ENCODE measurements at places on chromosomes 3 and 15.

DNA sequence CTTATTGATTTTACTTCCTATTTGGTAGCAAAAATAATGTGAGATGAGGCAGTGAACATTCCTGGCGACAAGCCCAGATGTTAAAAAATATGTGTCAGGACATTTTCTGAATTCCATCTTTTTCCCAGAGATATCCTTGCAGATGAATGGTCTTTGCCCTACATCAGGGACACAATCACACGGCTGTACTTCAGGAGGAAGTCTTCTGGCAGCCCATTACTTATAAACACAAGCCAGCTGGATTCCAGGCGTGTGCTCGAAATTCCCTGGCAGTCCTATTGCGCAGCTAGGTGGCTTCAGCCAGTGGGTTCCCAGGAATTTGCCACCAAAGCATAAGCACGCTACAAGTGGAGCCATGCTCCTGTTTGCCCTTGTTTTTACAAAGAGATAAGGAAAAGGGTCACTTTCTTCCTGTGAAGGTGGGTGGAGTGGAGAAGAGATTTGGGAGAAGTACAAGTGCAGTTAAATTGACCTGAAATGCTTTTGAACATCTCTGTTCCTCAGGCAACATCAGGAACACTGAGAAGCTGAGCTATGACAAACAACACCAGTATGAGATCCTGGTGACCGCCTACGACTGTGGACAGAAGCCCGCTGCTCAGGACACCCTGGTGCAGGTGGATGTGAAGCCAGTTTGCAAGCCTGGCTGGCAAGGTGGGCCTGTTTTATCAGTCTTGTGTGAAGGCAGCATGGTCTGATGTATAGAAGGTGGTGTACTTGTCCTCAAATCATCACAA is 257.1 kb upstream of the TRIM42 start:
- DNase-seq: no peak

GRCh38 chr3:87145553-87145952 is 81.6 kb upstream of the CHMP2B start:
- no peak for DNase-seq

DNA sequence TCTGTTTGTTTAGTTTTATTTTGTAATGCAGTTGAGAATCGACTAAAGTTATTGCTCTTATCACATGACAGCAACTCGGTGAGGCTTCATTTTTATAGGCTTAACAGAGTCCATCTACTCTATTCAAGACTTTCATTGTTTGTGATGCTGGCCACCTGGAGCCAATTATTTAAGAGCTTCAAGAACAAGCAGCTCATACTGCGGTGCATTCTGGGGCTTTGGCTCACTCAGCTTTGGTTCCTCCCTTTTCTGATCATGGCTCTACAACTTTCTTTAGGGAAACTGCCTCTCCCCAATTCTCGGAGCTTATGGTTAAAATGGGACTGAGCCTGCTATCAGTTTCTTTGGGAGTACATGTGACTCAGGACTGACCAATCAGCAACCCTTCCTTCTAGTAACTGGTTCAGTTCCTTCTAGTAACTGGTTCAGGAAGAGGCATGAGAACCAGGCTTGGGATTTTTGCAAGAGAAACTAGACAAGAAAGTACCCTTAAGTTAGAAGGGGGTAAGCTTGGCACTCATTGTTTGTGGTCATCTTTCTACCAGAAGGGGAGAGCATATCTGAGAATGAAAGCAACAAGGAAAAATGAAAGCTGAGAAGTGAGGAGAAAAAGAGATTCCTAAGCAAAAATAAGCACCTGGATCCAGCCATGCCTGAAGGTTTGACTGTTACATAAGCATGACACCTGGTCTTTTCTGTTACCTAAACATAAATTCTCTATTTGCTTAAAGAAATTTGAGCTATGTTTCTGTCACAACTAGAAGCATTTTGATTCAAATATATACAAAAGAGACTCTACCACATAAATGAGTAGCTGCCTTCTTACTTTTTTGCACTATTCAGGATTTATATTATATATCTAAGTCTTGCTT is 24.1 kb upstream of the ARHGEF3 start:
- DNase-seq: no peak

GRCh38 chr3:167032267-167032876 is 347.7 kb downstream of the ZBBX start:
- DNase-seq: no peak

DNA sequence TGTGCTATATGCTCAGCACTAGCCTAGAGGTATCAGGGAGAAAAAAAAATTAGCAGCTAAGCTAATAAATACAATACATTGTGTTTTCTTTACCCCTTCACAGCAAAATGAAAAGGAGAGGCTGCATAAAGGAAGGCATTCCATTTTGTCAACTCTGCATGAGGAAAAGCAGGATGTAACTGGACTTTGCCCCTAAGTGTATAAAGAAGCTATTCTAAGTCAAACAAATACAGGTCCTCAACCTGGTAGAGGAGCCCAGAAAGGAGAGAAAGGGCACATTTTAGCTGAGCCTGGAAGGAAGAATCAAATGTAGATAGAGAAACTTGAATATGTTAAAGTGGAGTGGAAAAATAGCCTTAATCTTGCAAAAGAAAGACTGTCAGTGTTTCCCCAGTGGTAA is 89.0 kb upstream of the SPRED1 start:
- no peak for DNase-seq

DNA sequence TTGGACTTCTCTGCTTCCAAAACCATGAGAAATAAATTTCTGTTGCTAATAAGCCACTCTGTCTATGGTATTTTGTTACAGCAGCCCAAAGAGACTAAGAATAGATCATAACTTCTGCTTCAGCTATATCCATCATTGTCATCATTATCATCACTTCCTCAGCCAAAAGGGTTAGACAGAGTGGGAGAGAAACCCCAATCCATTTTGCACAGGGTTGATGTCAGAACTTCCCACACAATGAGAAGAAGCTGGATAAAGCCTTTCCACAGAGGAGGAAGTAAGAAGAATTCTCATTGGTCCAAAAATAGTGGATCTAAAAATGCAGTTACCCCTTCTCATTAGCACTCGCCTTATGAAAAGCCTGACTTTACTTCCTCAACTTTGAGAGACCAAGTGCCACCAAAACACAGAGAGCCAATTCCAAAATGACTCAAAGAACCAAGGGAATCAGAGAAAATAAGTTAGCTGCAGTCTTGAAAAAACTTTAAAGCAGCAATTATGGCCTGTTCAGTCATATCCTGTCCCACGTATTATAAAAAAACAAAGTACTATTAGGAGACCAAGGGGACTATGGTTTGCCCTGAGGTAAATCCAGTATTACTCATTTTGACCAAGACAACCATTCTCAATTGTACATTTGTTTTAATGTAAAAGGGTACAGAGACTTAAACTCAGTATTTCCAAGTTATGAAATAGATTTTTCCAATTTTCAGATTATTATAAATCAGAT is 80.2 kb downstream of the WNT5A start:
- no peak for DNase-seq

DNA sequence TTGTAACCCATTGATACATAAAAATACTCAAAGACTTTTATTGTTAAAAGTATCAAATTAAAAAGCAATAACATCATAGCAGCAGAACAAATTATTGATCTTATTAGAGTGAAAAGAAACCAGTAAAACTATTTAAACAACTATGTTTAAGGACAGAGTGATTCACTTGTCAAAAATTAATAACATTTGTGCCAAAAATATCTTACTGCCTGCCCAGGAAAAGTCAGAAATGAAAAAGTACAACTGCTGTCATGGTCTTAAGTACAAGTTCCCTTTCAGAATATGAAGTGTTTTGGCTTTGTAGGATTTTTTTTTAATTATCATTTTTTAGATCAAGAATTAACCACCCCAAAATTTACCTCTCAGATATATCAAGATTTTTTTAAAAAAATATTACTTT is 3.4 kb downstream of the IFT57 start:
- no peak for DNase-seq

- DNase-seq: no peak
These were observed 9.2 kb upstream of the EIF2B5 start for GRCh38 chr3:184126006-184126405.

DNA sequence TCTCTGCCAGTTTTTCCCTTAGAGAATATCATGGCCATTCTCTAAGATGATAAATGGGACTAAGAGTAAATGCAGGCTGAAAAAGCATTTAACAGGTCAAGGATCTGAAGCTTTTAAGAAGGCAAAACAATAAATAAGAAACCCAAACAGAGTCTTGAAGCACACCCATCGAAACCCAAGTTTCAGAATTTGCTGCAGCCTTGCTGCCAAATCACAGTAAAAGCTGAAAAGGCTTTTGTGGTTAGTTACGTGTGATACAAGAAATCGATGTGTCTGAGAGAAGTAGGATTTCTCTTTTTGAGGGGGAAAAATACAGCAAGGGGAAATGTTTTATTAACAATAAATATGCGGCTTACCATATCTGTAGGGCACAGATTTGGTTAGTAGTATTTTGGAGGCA is 92.0 kb downstream of the IGF1R start:
- no peak for DNase-seq

- DNase-seq: no peak
These were observed 234.5 kb downstream of the UACA start for GRCh38 chr15:70528816-70529215.

DNA sequence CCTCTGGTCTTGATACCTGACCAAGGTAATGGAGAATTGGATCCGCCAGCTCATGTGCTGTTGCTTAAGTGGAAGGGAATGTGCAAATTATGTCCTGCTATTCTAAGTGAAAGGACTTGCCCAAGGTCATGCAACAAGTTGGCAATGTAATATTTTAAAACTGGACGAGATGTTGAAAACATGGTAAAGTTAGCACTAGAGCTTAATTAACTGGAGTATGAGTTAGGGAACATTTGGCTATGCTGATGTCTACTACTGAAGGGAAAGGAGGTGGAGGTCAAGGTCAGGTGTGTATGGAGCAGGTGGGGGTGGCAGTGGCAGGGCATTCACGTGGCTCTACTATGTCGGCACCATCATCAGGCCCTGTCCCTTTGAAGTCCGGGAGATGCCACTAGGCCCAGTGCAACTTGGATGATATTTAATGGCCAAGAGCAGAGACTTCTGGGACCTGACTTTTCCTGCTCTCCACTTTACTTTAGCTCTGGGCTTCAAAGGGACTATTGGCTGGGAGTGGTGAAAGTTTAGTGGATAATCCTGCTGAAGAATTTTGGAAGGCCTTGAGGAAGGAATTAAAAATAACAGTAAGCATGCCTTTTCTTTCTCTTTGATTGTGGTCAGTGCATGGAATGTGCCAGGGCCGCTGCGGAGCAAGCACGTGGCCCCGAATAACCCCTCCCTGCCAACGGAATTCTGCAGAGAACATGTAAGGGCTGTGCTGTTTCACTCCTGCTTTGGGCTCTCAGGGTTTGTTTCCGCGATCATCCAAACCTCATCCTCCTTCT is 14.9 kb downstream of the SMAD3 start:
- DNase-seq: no peak

GRCh38 chr15:36843822-36844221 is 256.5 kb downstream of the MEIS2 start:
- DNase-seq: no peak

DNA sequence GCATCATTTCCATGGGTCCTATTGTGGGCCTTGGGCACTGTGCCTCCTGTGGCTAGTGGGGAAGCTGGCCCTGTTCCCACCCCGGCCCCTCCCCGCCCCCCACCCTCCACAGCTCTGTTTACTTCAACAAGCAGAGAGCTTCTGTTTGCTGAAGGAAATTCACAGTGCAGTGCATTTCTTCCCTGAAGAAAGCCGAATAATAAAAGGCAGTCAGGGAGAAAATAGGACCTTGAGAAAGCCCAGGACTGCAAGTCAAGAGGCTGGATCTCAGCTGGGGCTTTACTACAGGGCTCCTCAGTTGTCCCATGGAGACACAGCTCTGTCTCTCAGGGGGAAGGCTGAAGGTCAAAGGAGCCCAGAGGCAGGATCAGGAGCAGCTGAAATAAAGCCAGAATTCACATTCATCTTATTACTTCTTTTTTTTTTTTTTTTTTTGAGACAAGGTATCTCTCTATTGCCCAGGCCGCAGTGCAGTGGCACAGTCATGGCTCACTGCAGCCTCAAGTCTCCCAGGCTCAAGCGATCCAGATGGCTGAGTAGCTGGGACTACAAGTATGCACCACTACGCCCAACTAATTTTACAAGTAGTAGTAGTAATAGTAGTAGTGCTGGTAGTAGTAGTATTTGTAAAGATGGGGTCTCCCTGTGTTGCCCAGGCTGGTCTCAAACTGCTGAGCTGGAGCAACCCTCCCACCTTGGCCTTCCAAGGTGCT is 33.0 kb upstream of the LACTB start:
- no peak for DNase-seq

DNA sequence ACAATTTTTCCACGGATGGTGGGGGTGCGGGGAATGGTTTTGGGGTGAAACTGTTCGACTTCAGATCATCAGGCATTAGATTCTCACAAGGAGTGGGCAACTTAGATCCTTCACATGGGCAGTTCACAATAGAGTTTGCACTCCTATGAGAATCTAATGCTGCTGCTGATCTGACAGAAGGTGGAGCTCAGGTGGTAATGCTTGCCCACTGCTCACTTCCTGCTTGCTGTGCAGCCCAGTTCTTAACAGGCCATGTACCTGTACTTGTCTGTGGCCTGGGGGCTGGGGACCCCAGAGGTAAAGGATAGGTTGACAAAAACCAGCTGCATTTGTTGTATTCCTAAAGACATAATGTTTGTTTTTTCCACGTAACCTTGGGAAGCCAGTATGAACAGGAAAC is 16.0 kb downstream of the DZIP3 start:
- DNase-seq: no peak

GRCh38 chr3:54970895-54971294 is 43.0 kb upstream of the LRTM1 start:
- no peak for DNase-seq

DNA sequence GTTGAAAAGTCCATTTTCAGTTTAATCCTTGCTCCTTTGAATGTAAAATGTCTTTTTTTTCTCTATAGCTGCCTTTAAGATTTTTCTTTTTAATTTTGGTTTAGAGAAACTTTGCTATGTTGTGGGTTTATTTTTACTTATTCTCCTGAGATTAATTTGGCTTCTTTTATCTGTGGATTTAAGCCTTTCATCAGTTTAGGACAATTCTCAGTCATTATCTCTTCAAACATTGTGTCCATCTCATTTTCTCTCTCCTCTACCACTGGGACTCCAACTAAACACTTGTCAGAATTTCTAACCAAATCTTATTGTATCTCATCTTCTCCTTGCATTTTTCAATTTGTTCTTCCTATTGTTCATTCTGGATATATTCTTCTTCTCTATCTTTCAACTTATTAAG is 12.4 kb upstream of the ITGA11 start:
- DNase-seq: no peak

- DNase-seq: no peak
These were observed 83.3 kb downstream of the ADCY5 start for GRCh38 chr3:123365450-123366143.

GRCh38 chr3:19540464-19540863 is 392.2 kb downstream of the KCNH8 start:
- no peak for DNase-seq

- no peak for DNase-seq
These were observed 219.4 kb downstream of the MEIS2 start for GRCh38 chr15:36880913-36881460.

- no peak for DNase-seq
These were observed 62.9 kb downstream of the FBN1 start for GRCh38 chr15:48582452-48583247.
